Naive thymus-derived CD4-positive, alpha-beta T cell (primary cell): ENCODE measurements at places on chromosomes 7 and 10. TPM values are rescaled to one million over a fixed set of nuclear protein-coding genes. Genes with fewer than 3 reads are reported as not detected.

DNA sequence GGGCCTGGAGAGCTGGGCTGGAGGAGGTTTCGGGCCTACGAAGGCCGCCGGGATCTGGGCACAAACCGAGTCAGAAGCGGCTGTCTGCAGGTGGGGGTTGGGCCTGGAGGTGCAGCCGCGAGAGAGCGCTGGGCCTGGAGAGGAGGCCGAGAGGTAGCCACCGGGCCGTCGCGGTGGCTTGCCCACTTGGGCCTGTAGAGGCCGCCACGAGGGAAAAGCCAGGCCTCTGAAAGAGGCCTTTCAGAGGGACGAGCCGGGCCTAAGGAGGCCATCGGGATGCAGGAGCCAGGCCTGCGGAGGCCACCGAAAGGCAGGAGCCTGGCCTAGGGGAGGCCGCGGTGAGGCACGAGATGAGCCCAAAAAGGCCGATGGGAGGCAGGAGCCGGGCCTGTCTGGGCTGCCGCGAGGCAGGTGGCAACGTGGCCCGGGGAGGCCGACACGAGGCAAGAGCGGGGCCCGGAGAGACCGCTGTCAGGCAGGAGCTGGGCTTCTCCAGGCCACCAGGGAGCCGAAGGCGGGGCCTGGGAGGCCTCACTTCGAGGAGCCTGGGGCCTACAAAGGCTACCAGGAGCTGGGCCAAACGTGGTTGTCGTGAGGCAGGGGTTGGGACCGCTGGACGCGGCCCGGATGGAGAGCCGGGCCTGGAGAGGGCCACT is 25.6 kb downstream of the MDH2 start:
- no peak overlapping the region for H3K27ac ChIP-seq
- H3K4me1 ChIP-seq, result no peaks in the 10 kb centered on the region
- no peaks in the 10 kb centered on the region for H3K27me3 ChIP-seq

DNA sequence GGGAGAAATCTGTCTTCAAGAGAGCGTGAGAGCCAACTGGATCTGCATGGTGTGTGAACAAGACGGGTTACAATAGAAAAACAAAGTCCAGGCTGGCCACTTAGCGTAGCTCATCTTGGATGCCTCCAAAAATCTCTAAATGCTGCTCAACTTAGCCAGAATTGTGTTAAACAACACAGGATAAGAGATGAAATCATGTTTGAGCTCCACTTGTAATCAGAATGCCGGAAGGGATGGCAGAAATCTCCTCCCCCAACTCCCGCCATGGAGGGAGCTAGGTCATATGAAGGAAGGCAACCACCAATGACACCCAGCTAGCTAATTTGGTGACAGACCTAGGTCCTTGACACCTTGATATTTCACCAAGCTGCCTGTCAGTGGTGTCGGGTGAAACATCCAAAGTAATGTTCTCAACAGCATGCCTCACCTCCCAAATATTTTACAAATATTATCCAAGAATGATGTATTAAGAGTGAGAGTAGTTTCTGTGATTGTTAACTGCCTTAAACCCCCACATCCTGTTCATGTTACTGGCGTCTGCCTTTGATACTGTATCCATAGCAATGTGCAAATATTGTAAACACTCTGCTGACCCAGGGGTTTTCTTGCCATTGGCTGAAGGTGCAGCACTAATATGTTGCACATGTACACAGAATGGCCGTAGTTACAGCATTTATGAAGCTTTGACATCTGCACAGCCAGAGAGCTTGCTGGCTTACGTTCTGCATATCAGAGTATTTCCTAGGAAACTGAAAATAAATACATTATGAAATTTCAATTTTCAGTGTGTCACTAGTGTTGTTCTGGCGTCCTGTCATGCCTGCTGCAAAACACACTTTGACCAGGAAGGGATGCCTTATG is 25.8 kb downstream of the TMEM254 start:
- peaks cover 5% of the 10 kb centered on the region for H3K4me1 ChIP-seq
- no peak overlapping the region for H3K4me3 ChIP-seq
- no peak overlapping the region for H3K27ac ChIP-seq
- DNase-seq, result peak; percentile 20

GRCh38 chr10:120039046-120039445 is 146.5 kb downstream of the SEC23IP start:
- no peaks in the 10 kb centered on the region for H3K27me3 ChIP-seq
- H3K4me3 ChIP-seq, result no peak overlapping the region
- H3K36me3 ChIP-seq, result no peaks in the 10 kb centered on the region
- DNase-seq, result no peak

DNA sequence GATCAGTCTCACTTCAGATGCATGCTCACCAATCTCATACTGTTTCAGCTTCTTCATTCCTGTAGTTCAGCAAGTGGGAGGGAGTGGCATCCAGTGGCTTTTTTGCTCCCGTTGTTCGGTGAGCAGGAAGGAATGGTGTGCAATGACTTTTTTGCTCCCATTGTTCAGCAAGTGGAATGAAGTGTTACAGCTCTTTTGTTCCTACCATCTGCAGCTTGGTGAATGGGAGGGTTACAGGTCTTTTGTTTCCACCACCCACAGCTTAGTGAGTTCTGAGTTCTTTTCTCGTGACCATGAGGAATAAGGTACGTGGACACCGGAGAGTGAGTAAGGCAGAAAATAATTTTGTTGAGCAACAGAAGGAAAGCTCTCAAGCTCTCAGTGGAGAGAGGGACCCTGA is 363.6 kb downstream of the ATRNL1 start:
- no peak overlapping the region for H3K27ac ChIP-seq
- H3K4me3 ChIP-seq, result no peak overlapping the region
- H3K4me1 ChIP-seq, result no peaks in the 10 kb centered on the region
- no peaks in the 10 kb centered on the region for H3K27me3 ChIP-seq

DNA sequence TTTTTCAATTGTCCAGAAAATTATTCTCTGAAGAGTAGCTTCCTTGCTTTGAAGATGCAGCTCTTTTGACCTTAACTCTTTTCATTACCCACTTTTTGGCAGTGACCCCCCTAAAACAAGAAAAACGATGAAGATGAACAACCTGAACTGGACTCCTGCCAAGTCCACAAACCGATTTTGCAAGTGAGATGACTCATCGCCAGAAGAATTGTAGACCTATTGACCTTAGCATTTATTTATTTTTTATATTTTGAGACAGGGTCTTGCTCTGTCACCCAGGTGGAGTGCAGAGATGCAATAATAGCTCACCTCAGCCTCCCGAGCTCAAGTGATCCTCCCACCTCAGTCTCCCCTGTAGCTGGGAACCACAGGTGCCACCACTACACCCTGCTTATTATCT is 859.2 kb downstream of the GATA3 start:
- H3K4me1 ChIP-seq, result no peaks in the 10 kb centered on the region
- no peaks in the 10 kb centered on the region for H3K27me3 ChIP-seq
- no peak for DNase-seq
- H3K27ac ChIP-seq, result no peak overlapping the region
- H3K36me3 ChIP-seq, result no peaks in the 10 kb centered on the region

DNA sequence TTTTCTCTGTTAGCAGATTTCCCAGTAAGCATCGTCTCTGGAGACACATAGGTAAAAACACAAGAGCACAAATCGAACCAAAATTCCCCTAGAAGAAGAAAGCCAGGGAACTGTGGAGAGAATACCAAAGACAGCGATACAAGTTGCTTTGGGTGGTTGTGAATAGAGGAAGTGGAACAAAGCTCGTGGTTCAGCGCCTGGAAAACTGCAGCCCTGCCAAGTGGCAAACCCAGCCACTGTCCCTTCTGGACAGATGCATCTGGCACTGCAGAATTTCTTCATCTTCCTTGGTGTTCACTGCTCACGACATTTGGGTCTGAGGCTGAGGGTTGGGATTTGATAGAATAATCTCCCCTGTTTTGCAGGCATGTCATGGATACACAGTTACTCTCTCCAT is 733.8 kb downstream of the PARD3 start:
- no peak for DNase-seq
- no peaks in the 10 kb centered on the region for H3K27me3 ChIP-seq
- no peaks in the 10 kb centered on the region for H3K36me3 ChIP-seq
- H3K27ac ChIP-seq, result no peak overlapping the region
- H3K4me3 ChIP-seq, result no peak overlapping the region

DNA sequence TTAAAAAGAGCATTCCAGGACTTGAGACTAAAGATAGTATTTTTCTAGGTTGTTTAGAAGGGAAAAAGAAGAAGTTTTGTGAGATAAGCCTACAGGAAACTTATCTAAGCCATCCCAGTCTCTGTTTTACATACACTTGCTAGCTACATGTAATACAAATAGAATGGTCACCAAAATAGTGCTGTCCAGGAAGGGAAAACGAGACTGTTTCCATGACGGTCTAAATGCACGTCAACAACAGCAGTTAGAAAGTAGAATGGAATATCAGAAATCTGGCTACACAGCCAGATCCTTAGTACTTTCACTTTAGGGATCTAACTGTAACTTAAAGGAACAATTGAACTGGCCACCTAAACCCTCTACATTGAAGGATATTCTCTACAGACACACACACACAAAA is 117.6 kb downstream of the TSPAN12 start:
- H3K27ac ChIP-seq, result no peak overlapping the region
- DNase-seq, result no peak
- H3K4me3 ChIP-seq, result no peak overlapping the region
- H3K27me3 ChIP-seq, result no peaks in the 10 kb centered on the region

- H3K4me1 ChIP-seq, result no peaks in the 10 kb centered on the region
- H3K27ac ChIP-seq, result no peak overlapping the region
- H3K36me3 ChIP-seq, result no peaks in the 10 kb centered on the region
These were observed 46.9 kb upstream of the SFMBT2 start for GRCh38 chr10:7457478-7458316.

DNA sequence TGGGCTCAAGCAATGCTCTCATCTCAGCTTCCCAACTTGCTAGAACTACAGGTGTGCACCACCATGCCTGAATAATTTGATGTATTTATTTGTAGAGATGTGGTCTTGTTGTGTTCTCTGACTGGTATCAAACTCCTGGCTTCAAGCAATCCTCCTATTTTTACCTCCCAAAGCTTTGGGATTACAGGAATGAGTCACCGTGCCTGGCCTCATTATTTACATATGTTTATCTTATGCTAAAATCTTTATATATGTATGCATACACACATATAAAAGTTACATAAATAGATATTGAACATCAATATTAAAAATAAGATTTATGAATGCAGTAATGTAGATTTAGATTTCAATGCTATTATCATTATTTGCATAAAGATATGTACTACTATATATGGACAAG is 1634.5 kb upstream of the LRRTM3 start:
- H3K4me1 ChIP-seq, result no peaks in the 10 kb centered on the region
- H3K36me3 ChIP-seq, result no peaks in the 10 kb centered on the region
- DNase-seq, result no peak
- no peak overlapping the region for H3K27ac ChIP-seq
- H3K4me3 ChIP-seq, result no peak overlapping the region

GRCh38 chr7:4069268-4070095 is 612.6 kb upstream of the FOXK1 start:
- no peaks in the 10 kb centered on the region for H3K27me3 ChIP-seq
- no peaks in the 10 kb centered on the region for H3K36me3 ChIP-seq
- DNase-seq, result no peak
- H3K4me3 ChIP-seq, result no peak overlapping the region

DNA sequence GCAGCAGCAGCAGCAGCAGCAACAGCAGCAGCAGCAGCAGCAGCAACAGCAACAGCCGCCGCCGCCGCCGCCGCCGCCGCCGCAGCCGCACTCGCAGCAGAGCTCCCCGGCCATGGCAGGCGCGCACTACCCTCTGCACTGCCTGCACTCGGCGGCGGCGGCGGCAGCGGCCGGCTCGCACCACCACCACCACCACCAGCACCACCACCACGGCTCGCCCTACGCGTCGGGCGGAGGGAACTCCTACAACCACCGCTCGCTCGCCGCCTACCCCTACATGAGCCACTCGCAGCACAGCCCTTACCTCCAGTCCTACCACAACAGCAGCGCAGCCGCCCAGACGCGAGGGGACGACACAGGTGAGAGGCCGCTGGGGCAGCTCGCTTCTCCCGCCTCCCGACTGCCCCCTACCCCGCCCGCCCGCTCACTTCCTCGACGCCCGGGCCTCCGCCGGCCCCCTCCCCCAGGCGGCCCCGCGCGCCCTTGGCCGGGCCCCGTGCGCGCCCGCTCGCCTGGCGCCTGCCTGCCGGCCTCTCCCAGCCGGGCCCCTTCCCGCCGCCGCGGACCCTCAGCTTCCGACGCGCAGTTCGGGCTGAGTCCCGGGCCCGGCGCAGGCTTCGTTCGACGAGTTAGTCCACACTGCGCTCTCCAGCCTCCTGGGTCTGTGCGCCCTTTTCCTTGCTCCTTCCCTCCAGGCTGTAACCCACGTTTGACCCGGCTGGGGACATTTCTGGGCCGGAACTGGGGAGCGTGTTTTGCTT is 882 bp downstream of the DLX6 start:
- peaks cover 12% of the 10 kb centered on the region for H3K4me1 ChIP-seq
- H3K27ac ChIP-seq, result no peak overlapping the region
- H3K36me3 ChIP-seq, result no peaks in the 10 kb centered on the region
- H3K4me3 ChIP-seq, result no peak overlapping the region
- peaks cover 17% of the 10 kb centered on the region for H3K27me3 ChIP-seq

DNA sequence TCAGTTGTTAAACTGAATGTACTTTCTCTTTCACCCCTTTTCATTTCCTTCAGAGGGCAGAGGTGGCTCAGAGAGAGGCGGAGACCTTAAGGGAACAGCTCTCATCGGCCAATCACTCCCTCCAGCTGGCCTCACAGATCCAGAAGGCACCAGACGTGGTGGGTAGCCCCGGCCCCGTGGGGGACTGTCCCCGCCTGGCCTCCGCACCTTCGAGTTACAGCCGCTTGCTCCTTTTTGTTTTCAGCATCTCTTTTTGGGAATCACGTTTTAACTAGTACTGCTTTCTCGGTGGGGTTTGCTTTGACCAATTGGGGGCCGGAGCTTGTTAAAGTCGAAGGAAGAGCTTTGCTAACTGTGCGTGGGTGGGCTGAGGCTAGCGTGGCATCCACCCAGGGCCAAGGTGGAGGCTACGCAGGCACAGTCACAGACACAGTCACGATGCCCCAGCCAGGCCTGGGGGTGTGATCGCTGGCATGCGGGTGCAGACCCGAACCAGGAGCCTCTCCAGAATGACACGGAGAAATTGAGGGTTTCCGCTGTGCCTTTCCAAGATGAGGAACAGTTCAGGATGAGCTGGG is 116.2 kb upstream of the SH2B2 start:
- no peaks in the 10 kb centered on the region for H3K4me1 ChIP-seq
- H3K36me3 ChIP-seq, result no peaks in the 10 kb centered on the region
- H3K27ac ChIP-seq, result no peak overlapping the region
- H3K27me3 ChIP-seq, result no peaks in the 10 kb centered on the region
- no peak overlapping the region for H3K4me3 ChIP-seq

GPR26 gene
- total RNA-seq, result not detected

ZNF511 gene
- 31.8 TPM for total RNA-seq

TMEM196 gene
- not detected for total RNA-seq

CCDC71L gene
- total RNA-seq, result 14.1 TPM

SEMA3D gene
- not detected for total RNA-seq

GPR141 gene
- total RNA-seq, result not detected in 2 replicates
